Kidney glomerular epithelial cell (primary cell): ENCODE measurements at places on chromosomes 5 and 9.

GRCh38 chr5:84131372-84131771 is 253.3 kb downstream of the EDIL3 start:
- no peak for DNase-seq

- no peak for DNase-seq
Observed at GRCh38 chr5:2008851-2009629, 126.3 kb upstream of the IRX4 start.

DNA sequence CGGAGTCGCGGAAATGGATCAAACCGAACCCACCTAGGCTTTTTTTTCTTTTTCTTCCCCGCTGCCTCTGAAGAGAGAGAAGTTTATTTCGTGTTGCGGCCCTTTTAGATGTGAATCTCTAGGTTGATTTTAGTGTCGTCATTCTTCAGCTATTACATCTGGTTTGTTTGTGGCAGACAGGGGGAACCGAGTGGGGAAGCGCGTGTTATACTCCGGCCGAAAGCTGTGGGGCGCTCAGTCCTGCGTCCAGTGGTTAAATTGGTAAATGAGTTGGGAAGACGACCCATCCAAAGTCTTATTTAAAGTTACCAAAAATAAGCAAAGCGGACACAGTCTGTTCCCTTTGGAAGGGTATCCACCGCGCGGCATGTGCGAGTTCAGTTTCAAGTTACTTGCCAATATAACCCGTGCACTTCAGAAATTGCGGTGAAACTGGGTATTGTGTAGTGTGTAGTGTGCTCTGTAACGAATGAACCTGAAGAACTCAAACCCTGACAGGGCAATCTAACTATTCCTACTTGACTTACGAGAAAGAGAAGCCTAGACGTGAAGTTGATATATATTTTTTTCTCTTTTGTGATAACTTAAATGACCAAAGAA is 1.3 kb downstream of the MAN2A1 start:
- DNase-seq, result peak; percentile 73

DNA sequence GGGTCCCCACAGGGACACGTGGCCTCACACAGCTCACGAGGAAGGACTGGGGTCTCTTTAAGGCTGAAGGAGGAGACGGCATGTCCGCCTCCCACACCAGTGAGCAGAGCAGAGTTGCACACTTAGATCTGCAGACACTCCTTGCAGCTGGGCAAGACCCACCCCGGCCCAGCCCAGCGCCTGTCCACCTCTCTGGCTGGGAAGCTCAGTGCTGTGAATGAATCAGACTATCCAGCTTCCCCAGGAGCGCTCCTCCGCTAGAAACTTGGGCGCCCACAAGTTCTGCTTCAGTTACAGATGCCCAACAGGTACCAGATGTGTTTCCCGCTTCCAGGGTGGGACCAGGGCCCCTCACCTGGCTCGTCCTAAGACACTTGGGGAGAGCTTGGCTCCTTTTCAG is 78.9 kb downstream of the NSUN2 start:
- DNase-seq, result no peak

DNA sequence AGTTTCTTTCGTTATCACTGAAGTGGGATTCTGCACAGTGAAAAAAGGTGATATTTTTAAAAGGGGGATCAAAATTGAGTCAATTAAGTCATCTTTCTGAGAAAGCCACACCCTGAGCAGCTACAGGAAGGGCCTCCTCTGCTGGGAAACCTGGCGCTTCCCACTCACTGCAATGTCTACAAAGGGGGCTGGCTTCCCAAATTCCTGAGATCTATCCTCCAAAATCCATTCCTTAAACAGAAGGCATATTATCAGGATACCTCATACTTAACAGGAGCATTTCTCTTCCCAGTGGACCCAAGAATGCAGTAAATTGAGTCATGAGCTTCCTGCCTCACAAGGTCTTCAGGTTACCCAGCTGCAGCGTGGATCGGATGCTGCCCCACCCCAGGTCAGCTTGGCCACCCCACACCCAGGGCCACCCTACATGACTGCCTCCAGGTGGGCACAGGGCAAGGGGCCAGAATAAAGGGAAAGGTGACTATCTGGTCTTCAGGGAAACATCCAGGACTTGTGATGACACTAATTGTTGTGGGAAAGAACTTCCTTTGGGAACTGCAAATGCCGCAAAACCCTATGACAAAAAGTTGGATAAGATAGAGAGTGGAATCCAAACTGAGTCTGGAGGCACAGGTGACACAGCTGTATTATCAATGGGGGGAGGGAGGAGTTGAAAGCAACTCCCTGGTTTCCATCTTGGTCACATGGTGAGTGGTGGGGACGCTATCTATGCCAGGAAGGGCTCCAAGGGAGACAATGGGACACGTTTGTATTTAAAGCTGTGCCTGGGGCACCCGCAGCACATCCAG is 42.3 kb downstream of the ROR2 start:
- no peak for DNase-seq

- no peak for DNase-seq
Observed at GRCh38 chr5:983238-983524, 25.4 kb upstream of the NKD2 start.

DNA sequence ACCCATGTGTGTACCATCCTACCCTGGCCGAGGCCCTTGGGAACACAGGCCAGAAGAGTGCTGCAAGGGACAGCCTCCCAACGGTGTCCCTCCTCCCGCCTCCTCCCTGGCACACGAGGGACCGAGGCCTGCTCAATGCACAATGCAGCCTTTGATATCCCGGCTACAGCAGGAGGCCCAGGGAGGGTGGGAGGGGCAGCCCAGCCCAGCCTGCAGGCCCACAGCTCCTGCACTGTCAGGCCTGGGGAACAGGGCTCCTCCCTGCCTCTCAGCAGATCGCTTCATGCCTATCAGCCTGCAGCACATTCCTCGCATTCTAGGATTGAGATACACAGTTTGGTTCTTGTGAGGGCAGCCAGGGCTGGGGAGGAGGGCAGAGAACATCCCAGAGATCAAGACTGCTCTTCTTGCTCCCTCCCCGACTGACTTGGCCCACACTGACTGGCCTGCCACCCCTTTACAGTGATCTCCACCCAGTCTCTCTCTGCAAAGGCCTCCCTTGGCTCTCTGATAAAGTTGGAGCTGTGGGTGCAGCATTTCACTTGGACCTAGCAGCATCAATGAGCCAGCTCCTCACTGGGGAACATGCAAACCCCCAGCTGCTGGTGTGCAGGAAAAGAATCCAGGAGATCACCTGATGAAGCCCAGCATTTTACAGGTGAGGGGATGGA is at the start of gene SH3TC2:
TSS of gene SH3TC2 (minus strand) at position 46 of the 671 bp plus-strand sequence. CDS start at position 6, 40 bp downstream.
- DNase-seq, result peak; percentile 16

DNA sequence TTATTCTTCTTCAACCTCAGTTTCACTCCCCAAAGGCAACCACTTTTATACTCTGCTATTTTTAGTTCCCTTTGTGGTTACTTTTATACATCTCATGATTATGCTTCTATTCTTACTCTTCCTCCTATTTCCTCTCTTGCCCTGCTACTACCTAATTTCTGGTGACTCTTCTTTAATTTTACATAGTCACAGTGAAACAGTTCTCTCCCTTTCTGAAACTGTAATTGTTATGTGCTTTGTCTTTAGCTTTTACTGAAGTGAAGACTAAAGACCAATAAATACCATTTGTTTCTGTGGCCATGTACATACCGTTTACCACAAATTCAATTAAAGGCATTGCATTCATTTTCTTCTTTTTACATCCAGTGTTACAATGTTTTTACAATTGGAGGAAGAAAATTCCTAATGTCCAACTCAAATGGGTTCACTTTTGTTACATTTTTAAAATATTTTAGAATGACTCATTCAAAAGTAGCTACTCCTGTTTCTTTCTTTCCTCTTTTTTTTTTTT is 410.6 kb downstream of the PSAT1 start:
- peak; percentile 53 for DNase-seq

DNA sequence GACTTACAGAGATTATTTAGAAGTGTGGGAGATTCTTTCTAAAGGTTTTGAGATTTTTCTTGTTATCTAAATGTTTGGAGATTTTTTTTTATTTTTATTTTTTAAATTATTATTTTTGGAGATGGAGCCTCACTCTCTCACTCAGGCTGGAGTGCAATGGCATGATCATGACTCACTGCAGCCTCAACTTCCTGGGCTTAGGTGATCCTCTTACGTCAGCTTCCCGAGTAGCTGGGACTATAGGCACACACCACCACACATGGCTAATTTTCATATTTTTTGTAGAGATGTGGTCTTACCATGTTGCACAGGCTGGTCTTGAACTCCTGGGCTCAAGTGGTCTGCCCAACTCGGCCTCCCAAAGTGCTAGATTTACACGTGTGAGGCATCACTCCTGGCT is 694.5 kb downstream of the TLE1 start:
- no peak for DNase-seq

DNA sequence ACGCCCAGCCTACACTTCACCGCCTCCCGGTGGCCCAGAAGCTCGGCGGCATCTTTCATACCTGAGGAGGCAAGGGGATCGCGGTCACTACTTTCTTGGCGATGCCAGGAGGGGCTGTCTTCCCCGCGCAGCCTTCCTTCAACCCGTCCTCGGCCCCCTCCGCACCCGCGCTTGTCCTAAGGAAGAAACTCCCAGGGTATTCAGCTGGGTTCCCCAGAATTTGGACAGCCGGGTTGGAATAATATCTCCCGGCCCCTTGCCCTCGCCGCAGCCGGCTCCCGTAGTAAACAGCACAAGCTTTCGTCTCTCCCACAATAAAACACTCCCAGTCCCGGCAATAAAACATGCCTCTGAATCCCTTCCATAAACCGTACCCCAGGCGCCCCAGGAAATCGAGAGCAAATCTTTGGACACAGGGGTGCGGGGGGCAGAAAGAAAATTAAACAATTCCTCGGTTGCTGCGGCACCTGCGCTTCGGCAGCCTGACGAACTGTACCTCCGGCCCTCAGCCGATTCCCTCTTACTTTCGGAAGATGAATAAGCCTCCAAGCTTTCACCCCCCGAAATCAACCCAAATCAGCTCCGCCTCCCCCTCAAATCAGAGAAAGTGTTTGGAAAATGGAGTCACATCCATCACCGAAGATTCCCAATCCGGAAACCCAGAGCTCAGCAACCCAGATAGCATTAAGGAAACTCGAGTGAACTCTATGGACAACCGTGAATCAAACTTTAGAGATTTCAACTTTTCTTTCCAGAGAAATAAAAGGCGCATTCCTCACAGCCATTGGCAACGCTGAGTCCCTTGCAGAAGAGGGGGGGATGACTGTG is 1.1 kb downstream of the OTP start:
- no peak for DNase-seq

GRCh38 chr5:9015260-9015936 is 530.5 kb downstream of the SEMA5A start:
- no peak for DNase-seq

GRCh38 chr9:123278361-123278760 is 10.0 kb upstream of the STRBP start:
- DNase-seq, result no peak

DNA sequence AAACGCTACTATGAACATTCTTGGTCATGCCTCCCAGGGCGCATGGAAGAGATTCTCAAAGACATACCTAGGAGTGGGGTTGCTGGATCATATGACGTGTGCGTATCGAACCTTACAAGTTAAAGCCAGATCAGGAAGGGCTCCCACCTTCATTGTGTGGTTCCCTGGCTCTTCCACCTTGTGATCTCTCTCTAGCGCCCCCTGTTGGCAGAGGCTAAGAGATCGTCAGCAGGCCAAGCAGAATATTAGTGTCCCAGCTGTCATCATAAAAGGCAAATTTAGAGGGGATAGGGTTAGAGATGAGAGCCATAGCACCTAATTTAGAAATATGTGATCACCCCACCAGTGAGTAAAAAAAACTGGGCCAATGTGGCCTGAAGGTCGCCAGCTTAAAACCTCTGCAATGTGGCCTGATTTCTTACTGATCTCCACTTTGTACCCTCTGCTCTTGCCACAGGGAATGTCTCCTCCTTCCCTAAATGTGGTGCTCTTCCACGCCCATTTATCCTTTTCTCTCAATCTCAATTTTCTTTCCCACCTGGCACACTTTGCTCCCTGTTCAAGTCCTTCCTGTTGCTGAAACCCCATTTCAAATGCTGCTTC is 91.7 kb upstream of the SHB start:
- DNase-seq, result peak; percentile 16

GRCh38 chr5:163789870-163790269 is 284.5 kb downstream of the MAT2B start:
- DNase-seq, result no peak

- no peak for DNase-seq
Observed at GRCh38 chr5:125151150-125151900, 404.9 kb upstream of the ZNF608 start.

DNA sequence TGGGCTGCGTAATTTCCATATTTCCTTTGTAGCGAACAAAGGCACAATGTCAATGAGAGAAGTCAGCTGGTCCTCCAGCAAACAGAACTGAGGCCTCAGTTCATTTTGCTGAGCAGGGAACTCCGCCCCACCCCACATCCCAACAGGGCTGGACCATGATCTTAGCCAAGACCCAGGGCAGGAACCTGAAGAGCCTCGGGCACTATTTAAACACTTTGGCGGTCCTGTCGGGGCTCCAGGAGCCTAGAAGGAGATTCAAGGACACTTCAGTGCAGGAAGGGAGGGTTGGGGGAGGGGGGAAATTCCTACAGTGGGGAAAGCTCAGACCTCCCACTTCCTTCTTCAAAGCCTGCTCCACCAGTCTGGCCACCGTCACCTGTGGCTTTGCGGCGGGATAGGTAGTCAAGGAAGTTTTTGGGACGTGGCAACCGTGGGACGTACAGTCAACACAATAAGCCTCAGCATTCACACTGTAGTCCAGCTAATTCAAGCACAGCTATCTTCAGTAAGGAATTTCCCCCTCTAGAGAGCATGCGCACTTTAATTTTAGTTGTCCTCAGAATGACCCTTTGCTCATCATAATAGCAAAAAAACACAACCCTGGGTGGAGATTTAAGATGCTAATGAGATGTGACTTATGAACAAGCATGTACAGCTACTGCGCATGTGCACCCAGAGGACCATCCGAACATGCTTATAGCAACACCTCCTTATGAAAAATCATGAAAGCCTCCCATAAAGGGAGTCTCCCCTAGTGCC is 30.9 kb downstream of the S1PR3 start:
- no peak for DNase-seq

DNA sequence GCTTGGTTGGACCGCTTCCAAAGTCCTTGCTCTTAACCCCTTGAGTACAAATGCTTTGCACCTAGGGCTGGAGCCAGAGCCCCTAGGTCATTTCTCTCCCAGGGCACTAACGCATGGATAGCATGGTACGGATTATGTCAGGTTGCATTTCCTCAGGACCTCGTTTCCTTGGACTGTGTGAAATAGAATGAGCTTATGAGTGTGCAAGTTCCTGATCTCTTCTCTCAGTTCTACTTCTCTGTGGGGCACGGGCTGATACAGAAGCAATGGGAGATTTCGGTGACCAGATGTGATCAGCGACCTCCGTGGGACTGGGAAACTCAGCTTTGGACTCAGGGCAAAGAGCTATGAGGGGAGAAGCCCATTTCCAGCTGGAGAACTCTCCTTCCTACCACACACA is 14.2 kb downstream of the SPARC start:
- no peak for DNase-seq

DNA sequence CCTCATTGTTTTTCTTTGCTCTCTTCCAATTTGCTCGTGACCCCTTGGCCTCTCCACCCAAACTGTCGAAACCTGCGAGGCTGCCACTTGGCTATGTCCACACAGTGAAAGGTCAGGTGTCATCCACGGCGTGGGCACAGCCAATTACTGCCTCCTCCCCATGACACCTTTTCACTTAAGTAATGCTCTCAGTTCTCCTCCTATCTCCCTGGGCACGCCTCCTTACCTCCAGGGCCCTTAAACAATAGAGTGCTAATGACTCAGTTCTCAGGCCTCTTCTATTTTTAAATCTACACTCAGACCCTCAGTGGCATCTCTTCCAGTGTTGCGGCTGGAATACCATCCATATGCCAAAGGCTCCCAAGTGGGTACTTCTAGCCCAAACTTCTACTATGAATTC is 256.8 kb downstream of the ROR2 start:
- DNase-seq, result no peak

- no peak for DNase-seq
Observed at GRCh38 chr9:131700765-131701435, 39.0 kb downstream of the RAPGEF1 start.
